ENCODE measurements at places on chromosomes 13 and 19.

GRCh38 chr19:1351381-1351851, 32.3 kb upstream of the NDUFS7 start:
- DNase-seq: no peak

GRCh38 chr19:57008432-57008831, 111.4 kb upstream of the USP29 start:
- DNase-seq: no peak

GRCh38 chr13:35925669-35926068, 205.5 kb downstream of the DCLK1 start:
- no peak for DNase-seq

GRCh38 chr13:100363285-100363711, 225.3 kb downstream of the GGACT start:
- DNase-seq: no peak

DNA sequence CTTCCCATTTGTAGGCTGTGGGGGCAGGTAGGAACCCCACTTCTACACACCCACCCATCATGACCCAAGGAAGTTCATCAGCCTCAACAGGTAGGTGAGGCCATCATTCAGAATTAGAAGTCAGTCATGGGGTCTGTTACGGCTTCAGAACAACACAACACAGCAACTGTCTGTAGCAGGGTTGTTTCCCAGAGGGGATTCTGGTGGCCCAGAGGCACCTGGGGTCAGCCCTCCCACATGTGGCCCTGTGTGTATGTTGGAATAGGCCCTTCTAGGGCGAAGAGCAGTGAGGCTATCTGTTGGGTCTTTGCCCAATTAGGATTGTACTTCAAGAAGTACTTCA, 3.4 kb downstream of the IGFLR1 start:
- no peak for DNase-seq

- DNase-seq: no peak
Observed at GRCh38 chr13:100464006-100464405, 124.6 kb downstream of the GGACT start.

DNA sequence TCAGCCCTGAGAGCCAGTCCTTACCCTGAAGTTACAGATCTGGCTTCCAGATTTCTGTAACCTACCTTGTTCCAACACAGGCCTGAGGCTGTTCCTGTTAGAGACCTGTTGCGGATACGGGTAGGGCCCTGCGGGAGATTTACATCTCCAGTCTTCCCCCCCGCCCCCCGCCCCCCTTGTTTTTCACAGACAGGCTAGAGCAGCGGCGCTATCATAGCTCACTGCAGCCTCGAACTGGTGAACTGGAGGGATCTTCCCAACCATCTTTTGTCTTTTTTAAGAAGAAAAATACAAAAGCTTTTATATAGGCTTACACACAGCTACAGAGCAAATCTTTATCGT, 10.6 kb upstream of the CEACAM21 start:
- DNase-seq: no peak

DNA sequence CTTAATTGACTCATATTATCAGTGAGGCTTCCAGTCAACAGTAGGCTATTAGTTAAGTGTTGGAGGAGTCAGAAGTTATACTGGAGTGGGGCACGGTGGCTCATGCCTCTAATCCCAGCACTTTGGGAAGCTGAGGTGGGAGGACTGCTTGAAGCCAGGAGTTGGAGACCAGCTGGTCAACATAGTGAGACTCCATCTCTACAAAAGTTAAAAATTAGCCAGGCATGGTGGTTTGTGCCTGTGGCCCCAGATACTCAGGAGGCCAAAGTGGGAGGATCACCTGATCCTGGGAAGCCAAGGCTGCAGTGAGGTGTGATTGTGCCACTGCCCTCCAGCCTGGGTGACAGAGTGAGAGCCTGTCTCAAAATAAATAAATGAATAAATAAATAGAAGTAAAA, 53.2 kb downstream of the COMP start:
- DNase-seq: no peak

DNA sequence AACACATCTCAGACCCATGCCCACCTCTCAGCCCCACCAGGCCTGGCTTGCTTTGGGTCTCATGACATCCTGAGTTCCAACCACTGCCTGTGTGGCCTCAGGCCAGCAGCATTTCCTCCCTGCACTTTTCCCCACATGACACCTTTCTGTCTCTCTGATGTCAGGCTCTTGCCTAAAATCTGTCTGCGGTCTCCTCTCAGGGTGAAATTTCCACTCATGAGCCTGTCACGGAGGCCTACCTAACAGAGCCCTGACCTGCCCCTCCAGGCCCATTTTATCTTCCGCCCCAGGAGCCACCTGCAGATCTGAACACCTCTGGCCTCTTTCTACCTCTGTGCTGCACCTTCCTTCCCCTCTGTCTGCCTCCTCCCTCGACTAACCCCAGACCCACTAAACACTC, 93.5 kb downstream of the ZDHHC20 start:
- no peak for DNase-seq

GRCh38 chr13:88925954-88926353, 1254.8 kb downstream of the SLITRK5 start:
- no peak for DNase-seq

DNA sequence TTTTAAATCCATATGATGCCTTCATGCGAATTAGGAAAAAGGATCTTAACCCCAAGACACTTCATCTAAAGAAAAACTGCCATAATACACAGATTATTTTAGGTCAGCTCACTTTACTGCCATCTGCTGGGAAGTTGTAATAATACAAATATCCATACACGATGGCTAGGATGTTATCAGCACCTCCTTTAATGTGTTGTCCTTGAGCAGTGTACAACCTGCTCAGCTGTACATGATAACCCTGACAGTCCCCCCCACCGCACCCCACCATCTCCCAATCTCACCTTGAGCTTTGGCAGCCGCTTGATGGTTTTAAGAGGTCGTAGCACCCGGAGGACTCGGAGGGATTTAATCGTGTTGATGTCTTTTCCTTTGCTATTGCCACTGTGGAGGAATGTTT, 112.2 kb downstream of the IER2 start:
- DNase-seq: no peak

DNA sequence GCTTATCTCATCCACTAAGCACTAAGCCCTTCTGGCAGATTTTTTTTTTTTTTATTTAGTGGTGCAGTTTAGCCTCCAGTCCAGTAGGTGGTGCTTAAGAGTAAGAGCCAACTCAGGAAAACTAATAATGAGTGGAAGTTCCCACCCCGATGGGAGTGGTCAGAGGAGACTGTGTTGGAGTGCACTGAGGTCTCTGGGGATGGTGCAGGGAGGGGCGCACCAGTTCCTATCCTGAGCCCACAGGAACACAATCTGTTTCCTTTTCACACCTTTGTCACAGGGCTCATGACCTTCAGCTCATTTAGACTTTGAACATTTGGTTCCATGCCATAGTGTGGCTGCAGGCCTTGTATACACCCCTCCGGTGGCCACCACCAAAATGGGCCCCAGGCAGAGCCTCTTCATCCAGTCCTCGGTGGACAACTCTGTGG, 367.4 kb downstream of the SPRY2 start:
- DNase-seq: no peak

GRCh38 chr13:79282976-79283375, 123.1 kb downstream of the RBM26 start:
- DNase-seq: no peak

DNA sequence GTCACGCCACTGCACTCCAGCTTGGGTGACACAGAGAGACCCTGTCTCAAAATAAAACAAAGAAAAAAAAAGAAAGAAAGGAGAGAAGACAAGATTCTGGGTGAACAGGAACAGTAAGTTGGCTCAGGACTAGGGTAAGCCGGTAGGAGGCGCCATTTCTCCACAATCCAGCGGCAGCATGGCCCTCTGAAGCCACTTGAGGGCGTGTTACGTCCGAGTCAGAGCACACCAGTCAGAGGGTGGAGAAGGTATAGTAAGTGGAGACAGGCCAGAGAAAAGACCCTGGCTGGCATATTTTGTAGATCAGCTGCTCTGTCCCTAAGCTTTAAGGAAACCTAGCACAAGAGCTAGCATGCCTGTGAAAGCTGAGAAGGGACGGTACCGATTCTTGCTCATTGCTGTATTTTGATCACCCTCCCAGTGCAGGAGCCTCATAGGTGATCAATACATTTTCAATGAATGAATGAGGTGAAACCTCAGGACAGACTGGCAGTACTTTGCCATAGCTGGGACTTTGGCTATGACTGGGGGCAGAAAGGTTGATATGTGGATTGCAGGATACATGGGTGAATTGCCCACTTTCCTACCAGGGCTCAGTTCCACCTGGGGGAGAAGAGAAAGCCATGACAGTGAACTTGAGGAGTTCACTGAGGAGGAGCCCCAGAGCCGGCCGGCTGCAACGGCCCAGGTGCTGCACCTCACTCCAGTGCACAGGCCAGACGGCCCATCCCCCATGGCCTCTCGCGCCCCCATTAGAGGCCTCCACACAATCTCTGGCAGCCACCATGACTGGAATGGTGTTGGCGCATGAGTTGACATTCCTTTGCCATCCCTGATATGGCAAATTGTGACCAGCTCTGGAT, 23.5 kb downstream of the POU2F2 start:
- DNase-seq: no peak

DNA sequence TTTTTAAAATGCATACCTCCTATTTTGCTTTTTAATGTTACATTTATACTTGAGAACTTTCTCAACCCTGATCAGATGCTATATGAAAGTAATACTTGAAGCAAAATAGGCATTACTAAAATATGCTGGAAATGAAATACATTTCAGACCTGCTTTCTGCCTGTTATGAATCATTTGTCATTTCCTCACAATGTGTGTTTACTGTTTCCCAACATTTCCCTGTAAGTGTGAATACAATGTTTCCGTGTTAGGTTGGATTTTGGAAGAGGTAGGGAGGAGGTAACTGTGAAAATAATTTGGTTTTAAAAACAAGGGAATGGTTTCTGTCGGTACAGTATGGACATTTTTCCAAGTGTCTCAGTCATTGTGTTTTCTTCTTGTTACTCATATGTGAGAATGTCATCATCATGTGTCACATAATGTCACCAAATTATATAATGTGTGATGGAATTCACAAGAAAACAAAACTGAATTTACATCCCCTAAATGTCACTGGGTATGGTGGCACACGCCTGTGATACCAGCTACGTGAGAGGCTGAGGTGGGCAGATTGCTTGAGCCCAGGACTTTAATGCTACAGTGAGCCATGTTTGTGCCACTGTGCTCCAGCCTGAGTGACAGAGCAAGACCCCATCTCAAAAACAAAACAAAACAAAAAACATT, 43.0 kb downstream of the ZAR1L start:
- DNase-seq: no peak

DNA sequence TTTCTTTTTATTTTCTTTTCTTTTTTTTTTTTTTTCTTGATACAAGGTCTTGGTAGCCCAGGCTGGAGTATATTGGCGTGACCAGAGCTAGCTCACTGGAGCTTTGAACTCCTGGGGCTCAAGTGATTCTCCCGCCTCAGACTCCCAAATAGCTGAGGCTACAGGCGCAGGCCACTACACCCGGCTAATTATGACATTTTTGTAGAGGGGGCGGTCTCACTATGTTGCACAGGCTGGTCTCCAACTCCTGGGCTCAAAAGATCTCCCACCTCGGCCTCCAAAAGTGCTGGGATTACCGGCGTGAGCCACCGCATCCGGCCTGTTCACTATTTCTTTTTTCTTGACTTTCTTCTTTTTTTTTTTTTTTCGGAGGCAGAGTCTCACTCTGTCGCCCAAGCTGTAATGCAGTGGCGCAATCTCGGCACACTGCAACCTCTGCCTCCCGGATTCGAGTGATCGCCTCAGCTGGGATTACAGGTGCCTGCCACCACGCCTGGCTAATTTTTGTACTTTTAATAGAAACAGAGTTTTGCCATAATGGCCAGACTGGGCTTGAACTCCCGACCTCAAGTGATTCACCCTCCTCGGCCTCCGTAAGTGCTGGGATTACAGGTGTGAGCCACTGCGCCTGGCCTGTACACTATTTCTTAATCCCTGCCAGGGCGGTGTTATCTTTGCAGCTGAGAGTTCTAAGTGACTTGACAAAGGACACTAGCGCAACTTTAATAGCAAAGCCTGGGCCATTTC, 37.1 kb upstream of the LSM14A start:
- DNase-seq: no peak

DNA sequence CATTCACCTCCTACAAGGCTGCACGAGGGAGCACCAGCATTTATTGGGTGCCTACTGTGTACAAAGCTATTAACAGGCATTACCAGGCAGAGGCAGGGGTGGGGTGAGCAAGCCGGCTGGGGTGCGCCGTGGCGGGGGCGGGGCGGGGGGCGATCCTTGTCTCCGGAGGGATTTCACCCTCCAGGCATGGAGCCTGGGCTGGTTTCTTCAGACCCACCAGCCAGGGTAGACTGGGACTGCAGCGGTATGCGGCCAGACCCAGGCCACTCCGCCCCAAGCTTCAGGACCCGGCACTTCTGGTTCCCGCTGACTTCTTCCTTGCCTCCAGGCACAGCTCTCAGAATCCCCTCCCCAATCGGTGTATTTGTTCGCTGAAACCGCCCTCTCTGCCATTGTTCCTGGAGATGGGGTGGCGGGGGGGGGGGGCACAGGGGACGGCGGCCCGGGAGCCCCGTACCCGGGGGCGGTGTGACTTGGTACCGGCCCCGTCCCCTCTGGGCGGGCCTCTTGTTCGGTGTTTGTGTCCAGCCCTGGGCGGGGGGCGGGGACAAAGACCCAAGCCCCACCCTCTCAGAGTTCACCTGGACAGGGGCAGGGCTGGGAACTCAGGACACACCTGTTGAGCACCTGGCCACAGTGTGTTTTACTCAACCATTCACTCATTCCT, 14.4 kb downstream of the TJP3 start:
- DNase-seq: no peak

DNA sequence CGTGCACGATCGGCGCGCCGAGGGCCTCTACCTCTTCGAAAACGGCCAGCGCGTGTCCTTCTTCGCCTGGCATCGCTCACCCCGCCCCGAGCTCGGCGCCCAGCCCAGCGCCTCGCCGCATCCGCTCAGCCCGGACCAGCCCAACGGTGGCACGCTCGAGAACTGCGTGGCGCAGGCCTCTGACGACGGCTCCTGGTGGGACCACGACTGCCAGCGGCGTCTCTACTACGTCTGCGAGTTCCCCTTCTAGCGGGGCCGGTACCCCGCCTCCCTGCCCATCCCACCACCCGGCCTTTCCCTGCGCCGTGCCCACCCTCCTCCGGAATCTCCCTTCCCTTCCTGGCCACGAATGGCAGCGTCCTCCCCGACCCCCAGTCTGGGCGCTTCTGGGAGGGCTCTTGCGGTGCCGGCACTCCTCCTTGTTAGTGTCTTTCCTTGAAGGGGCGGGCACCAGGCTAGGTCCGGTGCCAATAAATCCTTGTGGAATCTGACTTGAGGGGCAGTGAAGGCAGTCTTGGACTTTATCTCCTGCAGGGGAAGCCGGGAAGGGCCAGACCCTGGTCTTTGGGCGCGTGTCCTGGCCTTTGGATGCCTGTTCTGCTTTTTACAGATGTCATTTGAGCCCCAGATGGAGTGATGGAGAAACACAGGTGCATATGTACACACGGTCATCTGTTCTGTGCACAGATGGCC, 2.2 kb downstream of the CLEC11A start:
- no peak for DNase-seq

GRCh38 chr13:44388427-44389059, 14.9 kb downstream of the SERP2 start:
- DNase-seq: no peak

DNA sequence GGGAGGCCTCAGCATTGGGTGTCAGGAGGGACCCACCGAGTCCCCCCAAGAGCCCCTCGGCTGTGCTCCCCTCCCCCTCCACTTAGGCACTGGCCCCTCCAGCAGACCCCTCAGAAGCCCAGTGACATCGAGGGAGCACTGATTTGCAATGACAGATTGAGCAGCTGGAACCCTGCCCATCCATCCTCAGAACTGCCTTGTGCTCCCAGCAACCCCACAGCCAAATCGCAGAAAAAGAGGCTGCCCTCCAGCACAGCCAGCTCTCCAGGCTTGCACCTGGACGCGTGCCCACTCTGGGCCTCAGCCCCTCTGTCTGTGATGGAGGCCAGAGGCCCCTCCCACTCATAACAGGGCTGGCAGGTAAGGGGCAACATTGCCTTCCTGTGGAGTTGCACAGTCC, 123.2 kb upstream of the VSTM2B start:
- DNase-seq: no peak
